Stimulated activated CD8-positive, alpha-beta memory T cell treated with anti-CD3 and anti-CD28 coated beads, Interleukin-15, amount 100 ng/mL, for 48 hours (primary cell): ENCODE measurements at places on chromosomes 16 and 17.
A peak's percentile ranks its signal among the peaks of the same experiment; 100 is the strongest.

- DNase-seq = no peak
Measured at GRCh38 chr16:1108299-1109252, 12.5 kb upstream of the C1QTNF8 start.

DNA sequence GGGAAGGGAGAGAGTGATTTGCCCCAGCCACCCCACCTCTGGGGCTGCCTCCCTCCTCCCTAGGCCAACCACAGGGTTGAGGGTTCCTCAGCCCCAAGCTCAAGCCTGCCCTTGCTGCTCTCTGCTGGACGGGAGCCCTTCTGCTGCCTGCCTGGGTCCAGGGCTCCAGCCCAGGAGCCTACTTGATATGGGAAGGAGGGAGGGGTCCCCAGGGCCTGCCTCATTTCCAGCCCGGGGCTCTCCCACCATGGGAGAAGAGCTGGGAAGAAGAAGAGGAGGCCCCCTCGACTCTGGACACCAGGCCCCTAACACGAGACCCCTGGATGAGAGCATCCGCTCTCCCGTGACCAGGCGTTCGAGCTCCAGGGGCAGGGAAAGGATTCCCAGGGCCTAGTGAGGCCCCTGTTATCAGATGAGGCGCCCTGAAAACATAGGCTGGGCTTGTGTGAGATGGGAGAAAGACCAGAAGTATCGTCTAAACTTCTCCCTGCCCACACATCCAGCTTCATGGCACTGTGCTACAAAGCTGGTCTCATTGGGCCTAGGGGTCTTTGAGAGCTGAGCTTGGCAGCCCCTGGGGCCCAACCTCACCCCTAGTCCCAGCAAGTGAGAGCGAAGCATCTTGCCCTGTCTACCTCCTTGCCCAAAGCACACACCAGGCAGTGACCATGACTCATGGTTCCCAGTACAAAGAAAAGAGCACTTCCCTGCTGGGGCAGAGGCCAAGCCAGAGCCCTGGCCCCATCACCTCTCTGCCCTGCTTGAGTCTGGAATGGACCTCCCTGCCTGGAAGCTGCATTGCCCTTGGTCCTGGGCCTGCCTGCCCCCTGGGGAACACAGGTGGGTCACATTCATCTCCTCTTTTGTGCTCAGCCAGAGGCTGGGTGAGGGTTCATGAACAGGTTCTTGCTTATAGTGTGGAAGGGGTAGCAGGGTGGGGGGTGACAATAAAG, 987 bp downstream of the SLC16A5 start:
- DNase-seq = no peak

DNA sequence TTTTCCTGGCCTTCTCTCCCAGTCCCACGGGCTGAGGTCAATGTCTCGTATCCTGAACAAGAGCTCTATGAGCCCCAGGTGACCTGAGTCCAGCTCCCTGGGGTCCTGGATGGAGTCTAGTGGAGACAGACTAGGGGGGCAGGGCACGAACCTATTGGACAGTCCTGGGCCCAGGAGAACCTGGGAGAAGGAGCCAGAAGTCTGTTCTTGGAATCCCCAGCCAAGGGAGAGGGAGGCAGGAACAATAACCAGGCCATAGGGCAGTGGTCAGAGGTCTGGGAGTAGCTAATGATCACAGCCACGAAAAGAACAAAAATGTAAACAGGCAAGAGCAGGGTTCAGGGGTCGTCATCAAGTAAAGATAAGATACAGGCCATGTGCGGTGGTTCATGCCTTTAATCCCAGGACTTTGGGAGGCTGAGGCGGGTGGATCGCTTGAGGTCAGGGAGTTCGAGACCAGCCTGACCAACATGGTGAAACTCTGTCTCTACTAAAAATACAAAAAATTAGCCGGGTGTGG, 60.8 kb downstream of the COPRS start:
- DNase-seq = no peak

GRCh38 chr16:81755915-81756614, 23.0 kb upstream of the PLCG2 start:
- no peak for DNase-seq

DNA sequence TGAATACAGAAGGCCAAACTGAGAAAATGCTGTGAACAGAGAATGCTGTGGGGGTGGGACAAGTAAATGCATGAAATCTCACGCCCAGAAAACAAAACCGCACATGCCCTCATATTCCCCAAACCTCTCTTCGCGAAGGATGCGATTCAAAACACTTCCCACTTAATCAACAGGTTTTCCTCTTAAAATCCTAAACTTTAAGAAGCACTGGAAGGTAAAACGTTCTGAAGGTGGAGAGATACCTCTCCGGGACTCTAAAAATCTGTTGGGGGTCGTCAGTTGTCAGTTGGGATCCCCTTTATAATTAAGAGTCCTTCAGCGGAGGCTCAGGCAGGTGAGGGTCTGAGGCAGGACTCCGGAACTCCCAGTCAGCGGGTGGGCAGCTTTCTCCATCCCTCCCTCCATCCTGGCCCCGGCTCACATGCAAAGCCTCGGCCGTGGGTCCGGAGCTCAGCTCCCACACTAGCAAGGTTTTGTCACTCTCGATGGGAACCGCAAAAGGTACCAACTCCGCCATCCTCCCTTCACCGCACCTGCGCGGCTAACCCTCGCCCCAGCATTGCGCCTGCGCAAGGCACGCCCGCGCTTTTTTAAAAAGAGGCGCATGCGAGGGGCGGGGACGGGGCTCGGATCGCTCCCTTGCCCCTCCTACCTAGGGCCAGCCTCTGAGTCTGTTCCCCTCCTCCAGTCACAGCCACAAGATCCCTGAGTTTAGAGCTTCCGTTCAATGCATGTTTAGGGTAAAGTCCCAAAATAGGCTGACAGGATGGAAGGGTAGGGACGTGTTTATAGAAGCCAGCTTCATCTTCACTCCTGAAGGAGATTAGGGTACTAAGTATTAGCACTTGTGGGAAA, at the start of gene RDM1:
TSS of gene RDM1 (minus strand) at position 563 of the 855 bp plus-strand sequence. CDS start at position 517, 46 bp downstream.
- peak; percentile 86 for DNase-seq

GRCh38 chr16:82598771-82599170, 28.0 kb upstream of the CDH13 start:
- DNase-seq = no peak

DNA sequence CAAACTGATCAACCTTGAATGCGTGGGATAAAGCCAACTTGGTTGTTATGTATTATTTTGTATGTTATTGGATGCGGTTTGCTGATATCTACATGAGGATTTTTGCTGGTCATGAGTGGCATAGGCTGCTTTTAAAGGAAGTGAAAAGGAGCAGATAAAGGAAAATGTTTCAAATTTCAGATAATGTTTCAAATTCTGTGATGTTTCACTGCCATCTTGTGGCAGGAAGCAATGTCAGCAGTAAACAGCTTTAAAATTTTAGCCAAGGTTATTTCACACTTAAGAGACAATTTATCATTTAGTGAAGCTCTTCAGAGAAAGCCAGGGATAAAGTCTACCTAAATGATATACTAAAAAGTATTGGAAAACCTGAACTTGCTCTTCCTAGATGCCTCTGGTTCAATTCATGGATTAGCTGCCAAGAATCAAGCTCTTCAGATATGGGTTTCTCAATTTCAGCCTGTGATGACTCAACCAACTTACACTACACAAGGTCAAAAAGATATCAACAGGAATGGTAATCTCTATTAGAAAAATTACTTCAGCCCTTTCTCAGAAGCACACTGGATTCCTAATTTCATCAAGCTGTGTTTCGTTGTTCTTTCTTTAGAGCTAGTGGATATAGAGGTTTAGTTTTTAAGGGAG, 136.0 kb upstream of the C17orf78 start:
- DNase-seq = no peak

- DNase-seq = no peak
Measured at GRCh38 chr17:4048218-4048617, 84.0 kb upstream of the ATP2A3 start.

- DNase-seq = no peak
Measured at GRCh38 chr16:55301385-55302008, 22.5 kb upstream of the IRX6 start.
